ENCODE measurements at places on chromosomes 13 and 19.

DNA sequence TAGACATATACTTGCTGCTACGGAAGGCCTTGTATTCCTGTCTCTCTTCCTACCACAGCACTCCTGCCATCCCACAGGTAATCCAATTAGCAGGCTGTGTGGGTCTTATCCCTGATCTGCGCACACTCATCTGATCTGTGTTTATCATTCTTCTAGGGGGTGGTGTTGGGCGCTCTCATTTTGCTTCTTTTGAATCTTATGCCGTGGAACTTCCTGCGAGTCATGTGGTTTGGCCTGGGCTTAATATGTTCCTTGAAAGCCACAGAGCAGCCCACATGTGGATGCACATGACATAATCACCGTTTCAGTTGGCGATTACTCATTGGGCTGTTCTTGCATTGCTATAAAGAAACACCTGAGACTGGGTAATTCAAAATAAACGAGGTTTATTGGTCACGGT, 7.5 kb downstream of the RASA3 start:
- DNase-seq, result peak; percentile 73

DNA sequence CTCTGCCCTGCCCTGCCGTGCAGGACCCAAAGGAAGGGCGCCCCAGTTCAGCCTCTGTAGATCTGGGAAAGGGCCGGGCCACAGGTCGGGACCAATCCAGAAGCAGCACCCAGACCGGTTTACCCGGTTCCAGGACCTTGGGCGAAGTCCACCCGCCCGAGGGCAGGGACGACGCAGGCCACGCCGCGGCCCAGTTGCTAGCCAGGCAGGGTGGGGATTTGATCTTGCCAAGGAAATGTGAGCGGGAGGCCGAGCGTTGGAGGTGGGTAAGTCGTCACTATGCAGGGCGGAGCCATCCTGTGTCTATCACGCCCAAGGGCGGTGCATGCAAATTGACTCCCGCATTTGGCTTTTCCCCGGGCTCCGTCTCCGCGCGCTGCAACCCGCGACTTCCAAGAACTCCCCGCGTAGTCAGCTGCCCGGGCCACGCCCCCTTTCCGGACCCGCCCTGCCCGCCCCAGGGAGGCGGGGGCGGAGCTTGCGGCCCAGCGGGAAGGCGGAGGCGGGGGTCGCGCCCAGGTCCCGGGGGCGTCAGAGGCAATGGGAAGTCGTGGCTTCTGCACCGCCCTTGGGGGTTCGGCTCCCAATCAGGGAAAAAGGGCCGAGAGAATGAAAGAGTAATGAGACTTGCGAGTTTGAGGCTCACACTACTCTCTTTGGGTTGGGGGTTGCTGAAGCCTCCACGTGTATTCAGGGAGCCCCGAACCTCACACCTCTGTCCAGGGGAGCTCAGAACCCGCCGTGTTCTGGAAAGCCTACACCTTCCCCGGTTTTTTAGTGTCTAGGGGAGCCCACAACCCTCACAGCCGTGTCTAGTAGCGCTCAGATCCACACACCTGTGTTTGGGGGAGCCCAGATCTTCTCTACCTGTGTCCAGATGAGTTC, 12.8 kb downstream of the IER2 start:
- DNase-seq, result peak; percentile 97

DNA sequence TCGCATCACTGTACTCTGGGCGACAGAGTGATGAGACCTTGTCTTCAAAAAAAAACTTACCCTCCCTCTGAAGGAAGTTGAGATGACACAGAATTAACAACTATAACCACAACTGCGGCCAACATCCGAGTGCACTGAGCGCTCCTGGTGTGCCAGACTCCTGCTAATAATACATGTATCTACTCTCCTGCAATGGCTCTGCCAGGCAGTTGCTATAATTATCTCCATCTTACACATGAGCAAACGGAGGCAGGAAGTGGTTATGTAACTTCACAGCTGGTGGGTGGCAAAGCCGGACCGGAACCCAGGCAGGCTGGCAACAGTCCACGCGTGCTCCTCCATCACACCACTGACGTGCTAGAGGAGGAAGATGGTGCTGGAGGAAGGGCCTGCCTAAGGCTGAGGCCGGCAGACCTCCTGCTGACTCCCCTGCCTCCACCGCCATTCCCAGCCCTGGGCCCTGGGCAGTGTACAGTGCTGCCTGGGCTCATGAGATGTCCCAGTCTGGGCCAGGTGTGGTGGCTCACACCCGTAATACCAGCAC, 12.6 kb downstream of the XRCC1 start:
- DNase-seq, result peak; percentile 89

- DNase-seq, result peak; percentile 81
These were observed 6.0 kb downstream of the RCN3 start for GRCh38 chr19:49533551-49534488.

- no peak for DNase-seq
These were observed 11.8 kb upstream of the KATNAL1 start for GRCh38 chr13:30319130-30319529.

DNA sequence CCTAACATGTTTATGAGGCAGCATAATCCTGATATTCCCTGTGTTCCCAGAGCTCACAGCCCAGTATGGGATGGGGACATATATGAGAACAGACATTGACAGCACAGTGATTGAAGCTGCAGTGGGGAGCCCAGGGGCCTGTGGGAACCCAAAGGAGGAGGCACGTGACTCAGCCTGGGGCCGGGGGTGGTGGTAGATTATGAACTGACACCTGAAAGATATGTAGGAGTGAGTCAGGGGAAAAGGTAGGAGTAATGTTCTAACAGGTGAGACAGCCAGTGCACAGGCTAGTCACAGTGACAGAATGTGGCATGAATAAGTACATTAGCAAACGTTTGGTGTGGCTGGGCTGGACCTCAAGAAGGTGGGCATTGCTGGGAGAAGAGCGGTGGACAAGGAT, 29.0 kb downstream of the CKM start:
- DNase-seq, result no peak

DNA sequence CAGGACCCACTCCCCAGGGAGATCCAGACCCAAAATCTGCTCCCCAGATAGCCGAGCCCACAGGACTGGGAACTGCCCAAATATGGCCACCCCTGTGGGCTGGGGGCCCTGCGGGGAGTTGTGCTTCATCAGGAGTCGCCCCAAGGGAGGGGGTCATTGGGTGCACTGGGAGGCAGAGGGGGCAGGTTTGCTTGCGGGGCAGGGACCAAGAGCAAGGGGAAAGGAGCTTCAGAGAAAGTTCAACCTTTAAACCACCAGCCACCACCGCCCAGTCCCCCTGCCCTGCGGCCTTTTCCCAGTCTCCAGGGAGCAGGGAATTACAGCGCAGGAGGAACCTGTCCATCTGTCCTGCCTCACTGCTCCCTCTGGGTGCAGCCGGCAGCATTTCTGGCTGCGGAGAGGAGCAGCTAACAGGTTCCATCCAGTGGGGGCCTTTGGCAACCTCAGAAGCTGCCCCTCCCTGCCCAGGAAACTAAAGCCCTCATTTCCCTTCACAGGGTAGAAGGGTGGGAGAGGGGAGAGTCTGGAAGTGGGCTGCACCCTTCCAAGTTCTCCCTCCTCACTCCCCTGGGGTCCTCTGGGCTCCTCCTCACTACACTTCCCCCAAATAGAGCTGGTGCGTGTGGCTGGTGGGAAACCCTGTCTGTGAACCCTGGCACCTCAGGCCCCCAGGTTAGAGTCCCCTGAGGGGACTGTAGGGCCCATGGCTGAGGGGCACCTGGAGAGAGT, 13.8 kb upstream of the ASF1B start:
- no peak for DNase-seq

- DNase-seq, result no peak
These were observed 58.5 kb upstream of the GPR12 start for GRCh38 chr13:26819046-26819445.

DNA sequence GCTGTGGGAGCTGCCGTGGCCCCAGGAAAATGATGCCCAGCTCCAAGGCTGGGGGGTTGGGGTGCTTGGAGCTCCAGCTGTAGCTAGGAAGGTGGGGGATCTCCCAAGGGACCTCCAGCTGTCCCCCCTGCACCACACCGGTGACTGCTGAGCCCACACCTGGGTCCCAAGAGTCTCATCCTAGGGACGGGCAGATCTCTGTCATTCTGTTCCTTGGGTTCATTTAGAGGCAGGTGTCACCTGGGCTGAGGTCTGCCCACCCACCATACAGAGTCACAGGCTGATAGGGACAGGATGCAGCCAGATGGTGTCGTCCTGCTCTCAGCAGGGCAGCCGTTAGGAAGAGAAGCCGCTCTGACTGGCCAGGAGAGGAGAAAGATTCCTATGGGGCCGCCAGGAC, 5.3 kb downstream of the F2RL3 start:
- DNase-seq, result no peak

DNA sequence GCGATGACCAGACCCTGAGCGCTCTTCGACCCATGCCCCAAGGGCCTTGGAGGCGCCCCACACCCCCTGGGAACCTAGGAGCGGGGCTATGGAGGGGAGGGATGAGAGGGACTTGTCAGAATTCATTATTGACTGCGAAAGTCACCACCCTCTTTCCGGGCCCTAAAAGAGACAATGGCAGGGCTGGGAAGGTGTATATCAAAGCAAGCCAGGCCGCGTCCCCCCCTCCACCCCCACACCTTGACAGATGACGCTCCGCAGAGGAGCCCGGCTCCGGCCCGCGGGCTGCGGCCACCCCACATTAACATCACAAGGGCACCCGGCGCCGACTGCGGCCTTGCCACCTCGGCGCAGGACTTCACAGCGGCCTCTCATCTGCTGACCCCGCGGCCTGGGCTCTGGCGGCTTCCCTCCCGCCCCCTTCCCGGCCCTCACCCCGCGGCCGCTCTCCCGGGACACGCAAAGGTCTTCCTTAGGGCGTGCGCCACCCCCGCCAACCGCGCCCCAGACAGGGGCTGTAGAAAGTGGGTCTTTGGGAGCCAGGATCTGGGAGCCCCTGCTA, 2.4 kb downstream of the CDX2 start:
- DNase-seq, result no peak

- DNase-seq, result no peak
These were observed 60.0 kb downstream of the ZNF627 start for GRCh38 chr19:11657307-11657706.

DNA sequence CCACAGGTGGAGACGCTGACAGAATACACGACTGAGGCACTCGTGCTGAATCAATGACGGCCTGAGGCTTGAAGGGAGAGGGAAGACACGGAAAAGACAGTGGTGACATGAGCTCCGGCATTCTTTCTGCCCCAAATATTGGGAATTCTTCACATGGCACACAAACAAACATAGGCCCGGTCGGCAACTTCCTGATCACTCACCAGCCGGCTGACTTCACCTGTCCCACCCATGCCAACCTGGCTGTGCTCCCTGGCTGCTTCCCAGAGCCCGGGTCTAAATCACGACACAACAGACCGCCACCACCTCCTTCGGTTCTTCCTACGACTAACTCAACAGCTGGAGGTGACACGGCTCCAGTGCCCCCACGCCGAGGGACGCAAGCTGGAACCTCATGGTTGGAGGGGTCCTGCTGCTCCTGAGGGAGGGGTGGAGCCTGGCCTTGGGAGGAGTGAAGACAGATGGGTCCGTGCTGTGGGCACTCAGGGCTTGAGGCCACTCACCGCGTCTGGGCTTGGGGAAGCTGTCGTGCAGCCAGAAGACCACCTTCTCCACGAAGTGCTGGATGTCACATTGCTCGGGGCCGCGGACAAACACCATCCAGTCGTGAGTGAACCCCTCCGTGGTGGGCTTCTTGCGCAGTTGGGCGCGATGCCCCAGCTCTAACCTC, 9.6 kb downstream of the MLLT1 start:
- DNase-seq, result no peak

- no peak for DNase-seq
These were observed 14.4 kb upstream of the RETN start for GRCh38 chr19:7654401-7654800.

DNA sequence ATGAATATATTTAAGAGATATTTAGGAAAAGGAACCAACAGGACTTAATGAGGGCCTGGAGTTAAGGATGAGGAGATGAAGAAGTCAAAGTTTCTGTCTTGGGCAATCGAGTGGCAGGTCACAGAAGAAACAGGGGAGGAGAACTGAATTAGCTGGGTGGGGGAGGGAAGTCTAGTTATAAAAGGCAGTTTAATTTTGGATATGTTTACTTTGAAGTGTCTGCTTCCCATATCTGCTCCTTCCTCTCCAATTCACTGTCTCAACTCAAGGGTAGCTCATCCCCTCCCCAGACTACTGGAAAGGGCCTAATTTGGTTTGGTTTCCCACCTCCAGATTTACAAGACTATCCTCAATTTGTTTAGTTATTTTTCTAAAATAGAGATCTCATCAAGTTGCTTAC, 195.9 kb downstream of the VWA8 start:
- no peak for DNase-seq

GRCh38 chr19:15025217-15025616, 24.1 kb upstream of the CASP14 start:
- peak; percentile 11 for DNase-seq

DNA sequence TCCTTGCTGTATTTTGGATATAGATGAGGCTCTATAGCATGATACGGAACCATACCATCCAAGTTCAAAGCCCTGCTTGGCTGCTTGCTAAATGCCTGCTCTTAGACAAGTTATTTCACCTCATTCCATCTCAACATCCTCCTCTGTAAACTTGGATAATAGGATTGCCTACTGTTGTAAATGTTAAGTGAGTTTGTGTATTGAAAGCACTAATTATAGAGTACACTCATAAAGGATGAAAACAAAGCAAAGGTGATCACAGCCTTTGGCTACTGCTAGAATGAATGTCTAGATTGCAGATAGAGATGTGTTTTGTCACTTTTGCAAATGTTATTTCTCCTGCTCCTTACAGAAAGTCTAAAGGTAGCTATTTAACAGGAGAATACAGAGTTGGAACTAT, 34.3 kb upstream of the STARD13 start:
- DNase-seq, result no peak

DNA sequence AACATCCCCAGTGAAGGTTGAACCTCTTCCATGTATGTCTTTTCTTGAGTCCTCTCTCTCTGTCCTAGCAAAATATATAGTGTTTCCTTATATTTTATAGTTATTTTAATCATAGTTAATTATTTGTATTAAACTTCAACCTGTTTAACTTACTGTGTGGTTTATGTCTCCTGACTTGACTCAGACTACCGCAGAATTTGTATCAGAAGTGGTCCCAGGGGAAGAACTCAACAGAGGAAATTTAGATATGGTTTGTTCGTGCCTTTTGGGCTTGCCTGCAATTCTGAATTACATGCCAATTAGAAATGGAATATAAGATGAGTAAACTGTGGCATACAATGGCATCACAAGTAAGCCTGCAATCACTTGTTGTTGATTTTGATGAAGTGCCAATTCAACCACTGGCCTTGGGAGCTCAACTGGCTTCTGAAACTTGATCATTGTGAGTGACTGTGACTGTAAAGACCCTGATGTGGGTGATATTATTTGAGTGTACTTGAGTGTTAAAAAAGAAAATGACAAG, 1459.5 kb upstream of the PCDH20 start:
- DNase-seq, result no peak

DNA sequence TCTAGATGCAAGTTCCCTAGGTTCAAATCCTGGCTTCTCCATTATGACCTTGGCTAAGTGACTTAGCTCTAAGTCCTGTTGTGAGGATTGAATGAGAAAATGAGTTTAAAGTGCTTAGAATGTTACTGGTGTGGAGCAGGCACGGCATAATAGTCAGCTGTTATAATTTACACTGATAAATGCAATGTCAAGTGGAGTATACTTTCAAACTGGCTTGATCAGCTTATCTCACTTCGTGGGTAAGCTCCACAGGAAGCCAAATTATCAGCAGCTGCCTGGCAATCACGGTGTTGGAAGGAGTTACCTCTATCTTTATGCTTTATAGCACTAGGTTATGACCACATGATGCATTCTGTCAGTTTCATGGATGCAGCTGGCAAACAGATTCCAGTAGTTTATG, 272.8 kb downstream of the OLFM4 start:
- no peak for DNase-seq
